ENCODE measurements at places on chromosomes 1 and 21.

DNA sequence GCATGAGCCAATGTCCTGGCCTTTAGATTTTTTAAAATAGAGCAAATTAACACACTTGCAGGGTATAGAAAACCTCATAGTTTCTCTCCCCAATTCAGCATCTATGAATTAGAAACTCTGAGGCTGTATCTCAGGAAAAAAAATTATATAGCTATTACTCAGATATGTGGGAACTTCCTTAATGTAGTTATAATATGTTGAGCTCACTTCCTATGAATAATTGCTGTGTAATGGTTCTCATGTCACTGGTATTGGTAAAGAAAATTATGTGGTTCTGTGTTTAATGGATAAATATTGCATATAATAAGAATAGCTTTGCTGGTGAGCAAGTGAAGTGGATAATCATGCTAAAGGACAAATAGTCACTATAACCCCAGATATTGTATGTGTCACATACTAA is 2019.8 kb downstream of the NCAM2 start:
- DNase-seq: no peak

- no peak for DNase-seq
These were observed 57.8 kb downstream of the EDARADD start for GRCh38 chr1:236451796-236452373.

DNA sequence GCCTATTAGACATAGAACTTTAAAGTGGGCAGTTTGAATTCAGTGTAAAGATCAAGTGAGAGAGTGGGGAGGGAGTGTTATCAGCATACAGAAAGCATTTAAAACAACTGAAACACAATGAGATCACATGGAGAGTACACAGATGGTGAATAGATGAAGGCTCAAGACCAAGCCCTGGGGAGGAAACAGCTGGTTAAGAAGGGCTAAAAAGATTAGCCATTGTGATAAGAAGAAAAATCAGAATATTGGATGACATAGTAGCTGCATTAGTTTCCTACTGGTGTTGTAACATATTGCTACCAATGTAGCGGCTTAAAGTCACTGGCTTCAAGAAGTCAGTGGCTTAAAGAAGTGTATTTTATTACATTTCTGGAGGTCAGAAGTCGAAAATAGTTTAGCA is 443.4 kb upstream of the RGS18 start:
- no peak for DNase-seq

DNA sequence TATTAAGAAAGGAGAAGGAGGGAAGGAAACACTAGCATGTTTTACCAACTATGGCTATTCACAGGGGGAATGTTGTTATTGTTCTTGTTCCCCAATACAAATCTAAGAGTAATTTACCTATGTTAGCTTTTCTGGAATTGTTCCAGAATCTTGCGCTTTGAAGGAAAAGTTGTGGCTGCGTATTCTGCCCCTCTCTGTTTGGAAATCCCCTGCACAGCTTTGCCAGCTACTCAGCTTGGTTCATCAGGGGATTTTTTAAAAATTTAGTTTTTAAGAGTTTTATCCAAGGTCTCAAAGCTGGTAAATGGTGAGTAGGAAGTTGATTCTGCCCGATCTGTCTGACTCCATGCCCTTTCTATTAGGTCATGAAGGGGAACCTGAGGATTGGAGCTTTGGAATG is 9.5 kb upstream of the IRF6 start:
- DNase-seq: no peak

DNA sequence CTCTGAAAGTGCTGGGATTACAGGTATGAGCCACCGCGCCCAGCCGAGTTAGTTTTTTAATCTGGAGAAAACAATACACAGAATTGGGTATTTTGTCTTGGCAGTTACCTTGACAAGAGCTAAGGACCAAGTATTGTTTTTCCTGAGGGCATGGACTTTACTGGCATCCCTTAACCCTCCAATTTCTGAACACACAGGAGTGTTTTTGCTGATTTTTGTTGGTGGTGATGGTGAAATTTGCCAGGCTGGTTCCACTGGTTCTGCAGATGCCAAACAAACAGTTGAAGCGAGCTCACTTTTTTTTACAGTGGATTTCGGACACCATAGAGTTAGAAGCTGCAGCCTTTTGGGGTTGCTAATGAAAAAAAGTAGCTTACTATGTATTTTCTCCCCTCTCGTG is 37.2 kb upstream of the SH3D21 start:
- DNase-seq: no peak

DNA sequence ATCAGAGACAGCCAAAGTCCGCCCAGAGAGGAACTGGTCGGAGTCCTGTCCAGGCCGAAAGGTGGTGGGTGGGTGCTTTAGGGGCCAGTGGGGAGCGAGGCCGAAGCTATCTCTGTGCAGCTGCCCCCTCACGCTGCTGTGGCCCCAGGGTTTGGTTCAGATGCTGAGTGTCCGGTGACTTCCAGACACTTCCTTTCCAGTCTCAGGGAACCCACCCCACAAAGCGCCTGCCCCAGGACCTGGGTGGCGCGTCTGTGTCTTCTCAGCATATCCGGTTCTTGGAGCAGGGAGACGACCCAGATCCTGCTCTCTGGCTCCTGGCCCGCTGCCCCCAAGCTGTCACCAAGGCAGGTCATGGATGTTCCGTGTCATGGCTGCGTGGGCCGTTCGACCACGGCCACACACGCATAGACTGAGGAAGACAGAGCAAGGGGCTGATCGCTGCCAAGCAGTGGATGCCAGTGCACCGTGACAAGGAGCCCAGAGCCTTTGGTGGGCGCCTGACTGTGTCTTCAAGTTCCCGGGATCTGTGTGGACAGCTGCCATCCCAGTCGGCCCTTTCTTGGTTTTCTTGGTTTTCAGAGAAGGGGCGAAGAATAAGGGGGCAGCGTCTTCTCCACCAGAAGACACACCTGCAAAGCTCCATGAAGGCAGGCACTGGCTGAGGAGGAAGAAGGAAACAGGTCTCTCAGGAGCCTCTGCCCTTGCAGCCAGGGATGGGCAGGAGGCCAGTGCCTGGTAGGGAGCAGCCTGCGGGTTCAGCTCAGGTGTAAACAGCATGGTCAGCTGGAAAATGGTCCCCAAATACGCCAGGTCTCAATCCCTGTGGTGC is 22.9 kb upstream of the COL18A1 start:
- no peak for DNase-seq

DNA sequence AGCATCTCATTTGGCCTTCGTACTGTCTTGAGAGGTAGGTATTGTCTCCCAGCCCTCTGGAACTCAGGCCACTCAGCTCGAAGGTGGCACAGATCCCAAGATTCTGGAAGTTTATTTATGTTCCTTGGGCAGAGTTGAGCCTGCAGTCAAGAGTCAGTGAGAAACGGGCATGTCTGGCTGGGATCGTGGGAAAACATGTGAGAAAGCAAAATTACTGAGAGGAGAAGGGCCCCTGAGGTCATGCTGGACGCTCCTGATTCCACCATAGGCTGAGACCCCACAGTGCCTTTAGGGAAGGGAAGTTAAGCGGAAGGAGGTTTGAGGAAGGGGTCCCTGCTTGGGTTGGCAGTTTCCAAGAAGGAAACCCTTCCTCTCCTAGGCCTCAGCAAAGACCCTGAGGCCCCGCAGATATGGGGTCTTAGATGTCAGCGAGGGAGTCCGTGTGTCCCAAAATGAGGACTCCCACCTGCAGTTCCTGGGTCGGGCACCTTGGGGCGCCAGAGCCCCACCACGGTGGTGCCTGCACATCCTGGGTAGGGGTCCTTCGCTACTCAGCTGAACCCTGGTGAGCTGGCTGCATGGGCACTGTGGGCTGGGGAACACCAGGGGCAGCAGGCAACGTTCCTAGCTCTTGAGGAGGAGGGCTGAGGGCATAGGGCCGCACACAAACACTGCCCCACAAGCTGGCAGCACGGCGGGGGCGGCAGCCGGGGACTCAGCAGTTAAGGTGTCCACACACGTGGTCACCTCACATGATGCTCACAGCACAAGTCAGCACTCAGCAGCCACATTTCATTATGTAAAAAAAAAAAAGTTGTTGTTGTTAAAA is 12.3 kb upstream of the SEMA4A start:
- DNase-seq: no peak

- DNase-seq: no peak
These were observed 35.4 kb downstream of the QSOX1 start for GRCh38 chr1:180190091-180190490.

DNA sequence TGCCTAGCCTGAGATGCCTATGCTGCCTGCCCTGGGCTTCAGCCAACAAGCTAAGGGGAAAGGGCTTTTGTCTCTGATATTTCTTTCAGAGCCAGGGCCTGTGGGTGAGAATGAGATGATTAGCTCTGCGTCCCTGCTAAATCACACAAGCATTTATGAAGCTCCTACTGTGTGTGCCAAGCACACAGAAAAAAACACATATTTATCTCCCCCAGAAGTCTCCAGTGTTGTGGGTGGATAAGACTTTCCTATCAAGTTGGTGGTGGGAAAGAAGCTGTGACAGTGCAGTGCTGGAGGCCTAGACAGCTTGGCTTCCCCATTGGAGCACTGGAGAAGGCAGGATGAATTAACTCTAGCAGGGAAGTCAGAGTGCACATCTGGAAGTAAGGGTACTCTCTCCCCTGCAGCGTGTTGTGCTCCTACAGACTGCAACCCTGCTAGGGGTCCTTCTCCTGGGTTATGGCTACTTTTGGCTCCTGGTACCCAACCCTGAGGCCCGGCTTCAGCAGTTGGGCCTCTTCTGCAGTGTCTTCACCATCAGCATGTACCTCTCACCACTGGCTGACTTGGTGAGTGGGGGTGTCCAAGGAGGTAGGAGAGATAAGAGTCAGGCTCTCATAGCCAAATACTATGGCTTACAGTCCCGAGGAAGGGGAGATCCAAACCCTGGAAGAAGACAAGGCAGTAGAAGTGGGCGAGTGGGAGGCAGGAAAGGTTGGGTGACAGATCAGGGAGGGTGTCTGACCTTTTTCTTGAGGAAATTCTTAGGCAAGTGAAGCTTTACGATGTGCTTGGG is 1.7 kb downstream of the SLC50A1 start:
- no peak for DNase-seq

GRCh38 chr1:27117733-27118439 is 37.0 kb downstream of the SLC9A1 start:
- DNase-seq: no peak

GRCh38 chr1:29599826-29600225 is 363.5 kb downstream of the PTPRU start:
- DNase-seq: no peak

DNA sequence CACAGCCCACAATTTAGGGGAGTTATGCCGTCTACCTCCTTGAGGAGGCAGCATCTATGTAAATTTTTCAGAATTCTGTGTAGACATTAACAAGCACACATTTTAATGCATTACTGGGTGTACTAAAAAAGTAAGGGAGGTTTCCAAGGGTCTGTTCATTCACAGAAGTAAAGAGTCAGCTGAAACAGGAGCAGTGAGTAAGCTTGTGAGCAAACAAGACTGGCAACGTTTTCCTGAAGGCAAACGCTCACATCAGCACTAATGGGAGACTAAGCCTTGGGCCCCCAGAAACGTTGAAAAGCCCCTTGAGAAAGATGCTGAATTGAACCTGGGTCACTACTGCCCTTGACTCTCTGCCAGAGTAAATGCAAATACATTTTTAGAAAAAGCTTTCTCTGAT is 25.7 kb downstream of the RPRD2 start:
- DNase-seq: no peak

All from LoVo (cell line).